ENCODE measurements at places on chromosomes 4 and X. TPM values are rescaled to one million over a fixed set of nuclear protein-coding genes. Genes with fewer than 3 reads are reported as not detected.

GRCh38 chrX:19684311-19684710 lies 169.0 kb upstream of the MAP3K15 start:
- H3K27ac ChIP-seq = no peak overlapping the region
- H3K27me3 ChIP-seq = no peaks in the 10 kb centered on the region
- H3K4me1 ChIP-seq = peaks cover 29% of the 10 kb centered on the region

DNA sequence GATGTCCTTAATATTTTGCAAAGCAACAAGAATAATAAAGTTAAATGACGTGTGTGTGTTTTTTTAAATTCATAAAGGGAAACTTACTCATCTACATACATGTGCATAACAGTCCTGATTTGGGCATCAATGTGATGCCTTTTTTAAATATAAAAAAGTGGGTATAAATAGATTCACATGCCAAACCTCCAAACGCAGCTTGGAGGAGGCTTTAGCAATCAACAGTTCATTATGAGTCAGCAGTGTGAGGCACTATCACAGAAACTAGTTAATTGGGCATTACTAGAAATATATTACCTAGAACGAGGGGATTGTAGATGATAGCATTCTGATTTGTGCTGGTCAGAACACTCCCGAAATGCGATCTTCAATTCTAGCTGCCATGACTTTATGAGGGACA lies 115.1 kb downstream of the HS6ST2 start:
- no peak for DNase-seq
- peaks cover 1% of the 10 kb centered on the region for H3K4me1 ChIP-seq
- no peak overlapping the region for H3K27ac ChIP-seq

DNA sequence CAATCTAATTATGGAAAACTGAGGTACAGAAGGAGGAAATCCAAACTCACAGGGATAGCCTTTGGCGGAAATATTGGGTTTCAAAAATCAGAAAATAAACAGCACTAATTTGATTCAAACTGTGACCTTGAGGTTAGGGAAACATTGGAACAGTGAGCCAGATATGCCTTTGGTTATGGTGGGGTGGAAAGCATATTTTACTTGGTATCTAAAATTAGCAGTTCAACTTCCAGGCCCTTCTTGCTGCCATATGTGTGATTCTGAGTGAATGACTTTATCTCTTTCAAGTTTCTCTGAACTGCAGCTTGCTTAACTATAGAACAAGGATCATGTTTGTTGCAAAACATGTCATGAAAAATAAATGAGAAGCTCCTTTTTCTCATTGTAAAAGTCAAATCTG lies 240.9 kb upstream of the VEGFC start:
- no peaks in the 10 kb centered on the region for H3K4me1 ChIP-seq
- H3K36me3 ChIP-seq = no peaks in the 10 kb centered on the region
- DNase-seq = no peak
- H3K4me3 ChIP-seq = no peak overlapping the region

DNA sequence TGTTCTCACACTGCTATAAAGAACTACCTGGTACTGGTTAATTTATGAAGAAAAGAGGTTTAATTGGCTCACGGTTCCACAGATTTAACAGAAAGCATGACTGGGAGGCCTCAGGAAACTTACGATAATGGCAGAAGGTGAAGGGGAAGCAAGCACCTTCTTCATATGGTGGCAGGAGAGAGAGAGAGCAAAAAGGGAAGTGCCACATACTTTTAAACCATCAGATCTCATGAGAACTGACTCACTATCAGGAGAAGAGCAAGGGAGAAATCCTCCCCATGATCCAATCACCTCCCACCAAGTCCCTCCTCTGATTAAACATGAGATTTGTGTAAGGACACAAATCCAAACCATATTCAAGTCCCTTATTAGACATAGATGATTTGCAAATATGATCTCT lies 12.3 kb upstream of the RAP2C start:
- no peaks in the 10 kb centered on the region for H3K4me1 ChIP-seq
- no peak overlapping the region for H3K27ac ChIP-seq
- no peak overlapping the region for H3K4me3 ChIP-seq
- no peaks in the 10 kb centered on the region for H3K27me3 ChIP-seq
- DNase-seq = no peak

GRCh38 chr4:121098266-121098665 lies 25.9 kb upstream of the NDNF start:
- DNase-seq = no peak
- H3K4me1 ChIP-seq = peaks cover 3% of the 10 kb centered on the region
- peaks cover 2% of the 10 kb centered on the region for H3K36me3 ChIP-seq
- no peak overlapping the region for H3K27ac ChIP-seq
- no peak overlapping the region for H3K4me3 ChIP-seq

DNA sequence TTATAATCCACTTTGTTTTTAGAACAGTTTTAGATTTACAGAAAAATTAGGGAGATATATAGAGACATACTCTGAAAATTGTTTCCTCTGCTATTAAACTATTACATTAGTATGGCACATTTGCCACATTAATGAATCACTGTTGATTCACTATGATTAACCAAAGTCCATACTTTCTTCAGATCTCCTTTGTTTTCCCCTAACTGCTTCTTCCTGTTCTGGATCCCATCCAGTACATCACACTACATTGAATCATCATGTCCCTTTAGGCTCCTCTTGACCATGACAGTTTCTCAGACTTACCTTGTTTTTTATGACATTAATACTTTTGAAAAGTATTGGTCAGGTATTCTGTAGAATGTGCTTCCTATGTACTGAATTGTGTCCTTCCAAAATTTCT lies 109.2 kb upstream of the EDNRA start:
- DNase-seq = no peak
- H3K36me3 ChIP-seq = peaks cover 3% of the 10 kb centered on the region
- H3K4me1 ChIP-seq = peaks cover 46% of the 10 kb centered on the region
- H3K4me3 ChIP-seq = no peak overlapping the region
- peak overlapping the region; percentile 33 for H3K27ac ChIP-seq
- H3K27me3 ChIP-seq = no peaks in the 10 kb centered on the region

GRCh38 chr4:53355930-53356521 lies 9.8 kb downstream of the SCFD2 start:
- H3K4me1 ChIP-seq = peaks cover 8% of the 10 kb centered on the region
- H3K27ac ChIP-seq = no peak overlapping the region
- H3K36me3 ChIP-seq = peaks cover 2% of the 10 kb centered on the region
- H3K27me3 ChIP-seq = no peaks in the 10 kb centered on the region

DNA sequence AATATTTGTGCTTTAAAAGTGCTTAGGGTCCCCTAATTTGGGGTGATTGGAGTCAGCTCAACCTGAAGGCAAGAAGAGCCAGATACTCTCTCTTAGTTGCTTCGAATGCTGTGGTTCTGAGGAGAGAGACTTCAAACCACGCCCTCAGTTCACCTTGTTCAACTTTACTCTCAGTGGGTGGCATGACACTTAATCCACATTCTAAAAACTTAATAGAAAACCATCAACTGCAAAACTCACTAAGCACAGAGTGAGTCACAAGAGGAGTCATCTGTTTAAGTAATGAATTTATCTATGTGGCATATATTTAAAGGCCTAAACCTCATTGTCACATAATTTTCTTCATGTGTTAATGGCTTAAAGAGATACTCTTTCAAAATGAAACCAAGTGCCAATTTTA lies 99.5 kb upstream of the SLC4A4 start:
- peaks cover 75% of the 10 kb centered on the region for H3K4me1 ChIP-seq
- no peaks in the 10 kb centered on the region for H3K36me3 ChIP-seq
- DNase-seq = no peak
- H3K27me3 ChIP-seq = no peaks in the 10 kb centered on the region

GRCh38 chr4:107153956-107154355 lies 117.8 kb upstream of the DKK2 start:
- no peak for DNase-seq
- H3K4me1 ChIP-seq = peaks cover 56% of the 10 kb centered on the region
- H3K36me3 ChIP-seq = no peaks in the 10 kb centered on the region
- peak overlapping the region; percentile 82 for H3K27ac ChIP-seq
- H3K4me3 ChIP-seq = no peak overlapping the region

Gene USP51
- total RNA-seq = 1.1 TPM

Gene RGS12
- 19.0 TPM for total RNA-seq

Gene CD38
- total RNA-seq = not detected

Gene SLIT2
- total RNA-seq = 41.3 TPM

Gene NXF2
- not detected for total RNA-seq

Gene MND1
- total RNA-seq = 2.2 TPM
